A673 (cell line): ENCODE measurements at places on chromosomes 16 and 17.

DNA sequence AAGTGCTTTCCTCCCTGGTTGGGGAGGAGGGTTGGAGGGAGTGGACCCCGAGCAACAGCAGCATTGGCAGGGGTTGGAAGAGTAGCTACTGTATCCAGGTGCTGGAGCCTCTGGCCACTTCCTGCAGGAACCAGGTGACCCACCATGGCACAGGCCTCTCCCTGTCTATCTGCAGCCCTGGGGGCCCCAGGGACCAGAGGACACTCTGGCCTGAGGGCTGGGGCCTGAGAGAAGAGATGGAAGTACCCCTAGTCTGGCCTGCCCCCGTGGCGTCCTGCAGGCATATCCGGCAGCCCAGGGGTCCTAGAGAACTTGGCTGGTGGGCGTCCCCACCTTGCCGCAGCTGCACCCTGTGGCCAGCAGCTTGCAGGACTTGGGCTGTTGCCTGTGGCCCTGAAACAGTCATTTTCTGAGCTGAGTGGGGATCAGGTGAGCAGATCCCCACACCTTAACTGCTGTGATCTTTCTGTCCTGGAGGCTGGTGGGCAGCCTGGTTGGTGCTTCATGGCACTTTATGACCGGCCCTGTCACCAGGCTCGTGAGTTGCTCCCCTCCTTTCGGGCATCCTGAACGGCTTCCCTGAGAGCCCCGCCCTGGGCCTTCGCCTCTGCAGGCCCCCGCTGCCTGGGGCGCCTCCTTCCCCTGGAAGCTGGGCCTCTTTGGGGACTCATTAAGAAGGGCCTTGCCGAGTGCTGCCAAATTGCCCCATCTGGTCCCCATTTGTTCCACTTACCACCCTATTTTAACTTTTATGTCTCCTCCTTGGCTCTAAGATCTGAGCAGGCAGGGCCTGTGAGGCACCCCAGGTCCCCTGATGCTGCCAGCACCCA, 298.6 kb downstream of the SEC14L1 start:
- DNase-seq = peak; percentile 78

- no peak for DNase-seq
Measured at GRCh38 chr16:11580451-11581086, 6.2 kb downstream of the LITAF start.

- DNase-seq = no peak
Measured at GRCh38 chr17:73249700-73250099, 12.0 kb downstream of the CPSF4L start.

GRCh38 chr17:8851600-8851999, 15.9 kb downstream of the PIK3R6 start:
- DNase-seq = no peak

DNA sequence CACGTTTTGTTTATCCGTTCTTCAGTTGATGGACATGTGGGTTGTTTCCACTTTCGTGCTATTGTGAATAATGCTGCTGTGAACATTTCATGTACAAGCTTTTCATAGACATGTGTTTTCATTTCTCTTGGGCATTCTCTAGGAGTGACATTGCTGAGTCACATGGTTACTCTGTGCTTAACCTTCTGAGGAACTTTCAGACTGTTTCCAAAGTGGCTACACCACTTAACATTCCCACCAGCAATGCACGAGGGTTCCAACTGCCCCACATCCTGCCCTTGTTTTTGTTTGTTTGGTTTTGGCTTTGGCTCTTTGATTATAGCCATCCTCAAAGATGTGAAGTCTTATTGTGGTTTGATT, 14.2 kb upstream of the PEMT start:
- DNase-seq = no peak

DNA sequence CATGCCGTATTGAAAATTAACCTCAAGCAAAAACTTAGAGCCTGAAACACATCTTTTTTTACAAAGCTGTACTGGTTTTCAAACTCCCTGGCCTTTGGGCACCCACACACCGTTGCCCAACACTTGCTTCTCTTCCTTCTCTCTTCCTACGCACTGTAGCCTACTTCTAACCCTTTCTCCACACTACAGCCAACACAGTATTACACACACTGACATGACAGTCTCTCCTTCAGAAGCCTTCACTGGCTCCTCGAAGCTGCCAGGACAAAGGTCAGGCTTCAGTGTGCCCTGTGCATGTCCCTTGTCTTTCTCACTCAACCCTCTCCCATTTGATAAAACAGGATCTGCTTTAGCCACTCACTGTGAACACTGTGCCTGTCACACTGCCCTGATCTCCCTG, 8.0 kb downstream of the FANCA start:
- DNase-seq = no peak

GRCh38 chr17:53796642-53797041, 26.1 kb upstream of the KIF2B start:
- no peak for DNase-seq

DNA sequence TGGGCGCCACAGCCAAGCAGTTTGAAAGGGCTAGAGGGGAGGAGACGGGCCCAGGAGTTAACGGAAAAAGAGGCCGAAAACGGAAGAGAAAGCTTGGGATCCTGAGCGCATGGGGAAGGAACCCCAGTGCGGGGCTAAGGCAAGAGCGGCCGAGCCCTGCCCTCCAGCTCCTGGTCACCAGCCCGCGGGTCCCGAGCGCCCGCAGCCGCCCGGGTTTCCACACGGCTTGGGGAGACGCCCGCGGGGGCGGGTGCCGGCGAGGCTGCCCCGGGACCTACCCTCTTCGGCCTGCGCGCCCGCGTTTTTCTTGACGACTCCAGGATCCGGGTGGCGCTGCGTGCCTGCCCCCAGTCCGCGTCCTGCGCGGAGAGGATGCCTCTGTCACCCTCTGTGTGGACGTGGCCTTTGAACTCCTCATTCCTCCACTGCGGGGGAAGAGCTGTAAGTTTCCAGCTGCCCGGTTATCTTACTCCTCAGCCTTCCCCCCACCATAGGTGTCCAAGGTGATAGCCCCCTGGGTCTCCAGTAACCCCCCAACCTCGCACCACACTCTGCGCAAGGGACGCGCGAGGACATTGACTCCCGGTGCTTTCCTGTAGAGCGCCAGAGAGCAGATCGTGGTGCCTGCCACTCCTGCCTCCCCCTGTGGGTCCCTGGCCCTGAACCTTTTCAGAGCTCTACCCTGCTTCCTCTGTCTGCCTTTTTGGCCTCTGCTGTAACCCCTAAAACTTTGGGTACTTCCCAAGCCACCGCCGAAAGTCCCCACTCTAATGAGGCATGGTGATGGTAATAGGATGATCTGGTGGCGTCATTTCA, 1.7 kb upstream of the CDH11 start:
- DNase-seq = no peak

DNA sequence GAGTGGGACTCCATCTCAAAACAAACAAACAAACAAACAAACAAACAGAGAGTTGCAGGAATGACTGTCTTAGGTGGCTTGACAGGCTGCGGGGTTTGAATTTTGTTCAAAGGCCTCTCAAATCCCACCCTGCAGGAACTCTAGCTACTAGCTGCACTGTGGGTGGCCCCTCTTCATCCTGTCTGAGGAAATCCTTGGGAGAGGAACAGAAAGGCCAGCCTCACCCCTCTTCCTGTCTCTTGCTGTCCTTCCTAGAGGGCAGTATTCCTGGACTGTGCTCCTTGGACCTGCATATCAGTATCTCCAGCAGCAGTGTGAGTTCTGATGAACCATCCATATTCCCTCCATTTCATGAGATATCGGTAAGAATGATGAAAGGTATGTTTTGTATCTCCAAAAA, 2.0 kb upstream of the CCDC92B start:
- DNase-seq = no peak

DNA sequence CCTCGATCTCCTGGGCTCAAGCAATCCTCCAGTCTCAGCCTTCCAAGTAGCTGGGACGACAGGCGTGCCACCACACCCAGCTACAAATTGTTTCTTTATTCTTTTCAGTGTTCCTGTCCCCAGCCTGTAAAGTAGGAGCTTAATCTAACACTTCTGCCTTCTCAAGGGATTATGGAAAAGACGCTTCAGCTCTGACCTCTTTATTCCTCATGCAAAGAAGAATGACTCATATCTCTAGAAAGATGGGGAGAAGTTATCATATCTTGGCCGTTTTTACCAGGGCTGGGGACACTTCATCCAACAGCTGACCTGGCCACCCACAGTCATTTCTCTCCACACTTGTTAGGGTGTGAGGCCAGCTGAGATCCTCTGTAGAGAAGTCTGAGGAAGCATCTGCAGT, 172.6 kb downstream of the HAPSTR1 start:
- no peak for DNase-seq

DNA sequence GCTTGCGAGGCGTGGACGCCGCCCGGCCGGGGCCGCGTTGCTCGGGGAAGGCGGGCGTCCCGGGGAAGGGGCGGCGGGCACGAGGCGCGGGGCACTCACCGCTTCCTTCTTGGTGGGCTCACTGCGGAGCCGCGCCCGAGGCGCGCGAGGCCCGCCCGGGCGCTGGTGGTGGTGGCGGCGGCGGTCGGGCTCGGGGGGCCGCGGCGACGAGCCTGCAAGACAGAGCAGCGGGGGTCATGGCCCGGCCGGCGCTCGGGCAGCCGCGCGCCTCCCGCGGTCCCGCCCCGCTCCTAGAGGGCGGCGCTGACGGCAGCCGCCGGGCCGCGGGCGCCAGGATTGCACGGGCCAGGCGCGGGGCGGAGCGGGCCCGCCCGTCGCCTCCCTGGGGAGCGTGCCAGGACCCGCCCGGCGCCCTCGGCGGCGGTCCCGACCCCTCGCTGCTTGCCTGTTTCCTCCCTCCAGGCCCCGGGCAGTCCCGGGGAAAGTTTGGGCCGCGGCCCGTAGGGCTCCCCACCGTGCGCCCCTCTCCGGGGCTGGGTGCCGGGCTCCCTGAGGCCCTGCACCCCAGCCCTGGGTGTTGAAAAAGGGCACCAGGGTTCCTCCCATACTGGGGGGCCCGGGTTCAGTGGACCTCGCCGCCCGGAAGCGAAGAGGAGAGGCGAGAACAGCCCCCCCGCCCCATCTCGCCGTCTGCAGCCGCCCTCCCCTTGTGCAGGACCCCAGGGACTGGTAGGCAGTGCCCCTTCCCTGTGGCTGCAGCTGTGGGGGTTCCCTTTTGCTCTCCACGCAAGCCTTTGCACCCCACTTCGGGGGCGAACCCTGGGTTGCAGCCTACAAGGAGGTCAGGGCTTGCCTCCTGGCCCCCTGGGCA, at the start of gene C16orf74:
TSS of gene C16orf74 (minus strand) at position 270 of the 871 bp plus-strand sequence. CDS start 15,879 bp downstream, outside the sequence.
- DNase-seq = peak; percentile 53

DNA sequence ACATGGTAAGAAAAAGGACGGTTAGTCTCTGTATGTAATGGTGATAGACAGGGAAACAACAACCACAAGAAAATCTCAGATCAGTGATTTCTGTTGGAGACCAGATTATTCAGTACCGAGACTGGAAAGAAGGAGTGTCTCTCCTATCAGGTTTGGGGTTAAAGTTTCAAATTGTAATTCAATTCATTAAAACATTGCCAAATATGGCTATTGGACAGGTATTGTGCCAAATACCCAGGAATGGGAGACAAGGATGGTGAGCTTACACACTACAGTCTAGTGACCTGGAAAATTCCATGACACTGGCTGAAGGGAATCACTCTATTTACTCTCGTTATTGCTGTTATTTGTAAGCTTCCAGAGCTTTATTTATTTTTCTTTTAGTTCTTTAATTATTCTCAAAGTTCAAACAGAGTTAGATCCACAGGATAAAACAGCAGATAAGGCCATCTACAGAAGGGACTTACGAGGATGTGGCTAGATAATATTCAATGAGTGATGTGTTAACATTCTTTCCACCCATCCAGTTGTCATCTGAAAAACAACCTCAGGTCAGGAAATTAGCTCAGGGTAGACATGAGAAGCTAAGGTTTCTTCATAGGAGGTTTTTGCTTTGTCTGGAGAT, 25.1 kb upstream of the MMD start:
- no peak for DNase-seq

DNA sequence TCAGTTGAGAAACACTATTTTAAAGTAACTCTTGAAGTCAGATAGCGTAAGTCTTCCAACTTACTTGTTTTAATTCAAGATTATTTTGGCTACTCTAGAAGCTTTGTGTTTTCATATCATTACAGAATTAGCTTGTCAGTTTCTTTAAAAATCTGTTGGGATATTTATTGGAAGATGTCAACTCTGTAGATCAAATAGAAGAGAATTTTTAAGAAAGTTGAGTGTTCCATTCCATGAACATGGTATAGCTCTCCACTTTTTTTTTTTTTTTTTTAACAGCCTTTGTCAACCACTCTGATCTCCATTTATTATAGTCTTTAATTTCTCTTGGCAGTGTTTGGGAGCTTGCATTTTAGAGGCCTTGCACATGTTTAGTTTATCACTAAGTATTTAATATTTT, 28.7 kb downstream of the NLK start:
- DNase-seq = no peak

- DNase-seq = no peak
Measured at GRCh38 chr16:78286065-78286464, 186.6 kb downstream of the WWOX start.

GRCh38 chr17:19460700-19461099, 49.7 kb downstream of the RNF112 start:
- no peak for DNase-seq

DNA sequence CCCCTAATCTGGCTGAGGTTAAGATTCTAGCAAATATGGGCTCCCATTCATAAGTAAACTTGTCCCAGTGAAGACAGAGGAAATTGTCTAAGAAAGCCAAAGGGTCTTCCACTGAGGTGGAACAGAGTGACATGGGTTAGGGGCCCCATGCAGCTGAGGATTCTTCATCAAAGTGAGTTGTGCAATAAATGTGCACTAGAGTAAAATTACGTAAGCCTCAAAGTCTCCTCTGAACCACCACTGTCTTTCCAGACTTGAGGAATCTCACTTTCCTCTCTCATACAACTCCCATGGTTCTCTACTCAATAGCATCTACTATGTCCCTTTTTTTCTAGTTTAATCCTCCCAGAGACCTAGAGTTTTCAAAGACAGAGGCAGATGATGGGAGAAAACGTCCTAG, 132.4 kb downstream of the CA10 start:
- no peak for DNase-seq

DNA sequence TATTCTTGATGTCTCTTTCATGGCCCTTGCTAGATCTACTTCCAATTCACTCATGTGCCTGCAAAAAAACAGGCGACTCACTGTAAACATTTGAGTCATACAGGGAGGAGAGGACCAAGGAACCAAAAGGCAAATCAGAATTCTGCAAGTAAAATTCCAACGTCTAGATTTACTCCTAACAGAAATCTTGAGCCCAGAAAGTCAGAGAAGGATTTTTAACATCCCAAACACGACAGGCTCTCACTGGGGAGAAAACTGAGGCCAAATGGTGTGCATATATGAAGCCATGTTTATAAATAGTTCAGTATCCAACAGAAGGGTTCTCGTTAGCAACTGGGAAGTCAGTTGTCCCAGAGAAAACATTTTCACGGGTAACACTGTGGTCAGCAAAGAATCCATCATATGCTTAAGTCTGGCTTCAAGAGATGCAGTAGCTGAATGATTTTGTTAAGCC, 40.1 kb downstream of the LITAF start:
- no peak for DNase-seq
